G401 (cell line): ENCODE measurements at places on chromosomes 1 and 21.

DNA sequence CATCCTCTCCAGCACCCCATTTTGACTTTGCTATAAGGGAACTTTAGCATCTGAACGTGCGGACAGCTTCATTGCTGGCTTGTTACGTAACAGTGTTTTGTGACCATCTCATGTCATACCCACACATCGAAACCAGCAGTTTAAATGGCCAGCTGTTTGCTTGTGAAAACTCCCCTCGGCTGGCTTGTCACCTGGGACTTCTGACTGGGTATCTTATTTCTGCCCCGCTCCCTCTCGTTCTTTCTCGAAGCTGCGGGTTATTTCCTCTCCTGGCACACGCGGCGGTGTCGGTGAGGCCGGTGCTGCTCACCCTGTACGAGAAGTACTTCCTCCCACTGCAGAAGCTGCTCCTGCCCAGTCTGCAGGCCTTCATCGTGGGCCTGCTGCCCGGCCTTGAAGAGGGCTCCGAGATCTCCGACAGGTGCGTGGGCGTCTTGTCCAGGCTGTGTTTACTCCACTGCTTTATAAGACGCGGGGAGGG, 43.5 kb downstream of the DOP1B start:
- DNase-seq, result no peak

- DNase-seq, result no peak
Observed at GRCh38 chr1:14238472-14239307, 359.8 kb upstream of the KAZN start.

- no peak for DNase-seq
Observed at GRCh38 chr1:84686223-84686622, 4.0 kb downstream of the SSX2IP start.

DNA sequence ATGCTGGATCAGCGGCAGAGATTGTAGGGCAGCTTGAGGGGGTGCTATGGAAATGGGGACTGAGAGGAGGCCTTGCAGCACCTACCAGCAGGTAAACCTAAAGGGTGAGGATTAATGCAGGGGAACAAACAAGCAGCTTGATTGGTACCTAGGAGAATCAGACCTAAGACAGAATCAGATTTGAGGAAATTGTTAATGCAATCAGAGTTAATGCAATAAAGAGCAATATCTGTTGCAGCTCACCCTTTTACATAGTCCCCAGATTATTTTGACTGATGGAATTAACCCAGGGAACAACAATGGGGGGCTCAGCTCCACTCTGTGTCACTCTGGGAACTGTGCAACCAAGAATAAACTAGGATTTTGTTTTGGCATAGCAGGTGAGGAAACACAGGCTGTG, 64.5 kb downstream of the ZC3H11B start:
- no peak for DNase-seq

- no peak for DNase-seq
Observed at GRCh38 chr1:192595299-192595698, 19.7 kb downstream of the RGS1 start.

- DNase-seq, result no peak
Observed at GRCh38 chr1:110688514-110688913, 13.8 kb upstream of the KCNA3 start.

GRCh38 chr1:119102051-119102450, 38.4 kb downstream of the WARS2 start:
- no peak for DNase-seq

- no peak for DNase-seq
Observed at GRCh38 chr1:76477156-76477555, 390.1 kb upstream of the ST6GALNAC5 start.

GRCh38 chr1:26372039-26372438, 511 bp downstream of the ZNF683 start:
- DNase-seq, result no peak

- DNase-seq, result no peak
Observed at GRCh38 chr1:238191170-238191569, 300.4 kb upstream of the ZP4 start.

GRCh38 chr1:32266921-32267591, 16.0 kb downstream of the LCK start:
- DNase-seq, result no peak

GRCh38 chr1:111852261-111852721, 96.6 kb downstream of the DDX20 start:
- DNase-seq, result peak; percentile 61

DNA sequence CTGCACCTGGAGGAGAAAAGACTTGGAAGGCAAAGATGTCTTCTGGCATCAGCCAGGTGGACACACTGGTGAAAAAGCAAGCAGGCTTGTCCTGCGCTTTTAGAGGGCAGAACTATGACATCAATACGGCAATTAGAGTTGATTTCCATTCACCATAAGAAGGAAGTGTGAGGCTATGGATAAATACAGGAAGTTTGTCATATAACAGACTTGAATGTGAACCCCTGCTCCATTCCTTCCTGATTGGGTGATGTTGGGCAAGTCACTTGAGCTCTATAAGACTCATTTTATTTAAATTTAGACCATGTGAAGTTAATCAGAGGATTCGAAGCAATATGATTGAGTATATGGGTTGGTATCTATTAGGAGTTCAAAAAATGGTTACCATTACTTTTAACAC, 137.8 kb downstream of the PLPP3 start:
- DNase-seq, result no peak

DNA sequence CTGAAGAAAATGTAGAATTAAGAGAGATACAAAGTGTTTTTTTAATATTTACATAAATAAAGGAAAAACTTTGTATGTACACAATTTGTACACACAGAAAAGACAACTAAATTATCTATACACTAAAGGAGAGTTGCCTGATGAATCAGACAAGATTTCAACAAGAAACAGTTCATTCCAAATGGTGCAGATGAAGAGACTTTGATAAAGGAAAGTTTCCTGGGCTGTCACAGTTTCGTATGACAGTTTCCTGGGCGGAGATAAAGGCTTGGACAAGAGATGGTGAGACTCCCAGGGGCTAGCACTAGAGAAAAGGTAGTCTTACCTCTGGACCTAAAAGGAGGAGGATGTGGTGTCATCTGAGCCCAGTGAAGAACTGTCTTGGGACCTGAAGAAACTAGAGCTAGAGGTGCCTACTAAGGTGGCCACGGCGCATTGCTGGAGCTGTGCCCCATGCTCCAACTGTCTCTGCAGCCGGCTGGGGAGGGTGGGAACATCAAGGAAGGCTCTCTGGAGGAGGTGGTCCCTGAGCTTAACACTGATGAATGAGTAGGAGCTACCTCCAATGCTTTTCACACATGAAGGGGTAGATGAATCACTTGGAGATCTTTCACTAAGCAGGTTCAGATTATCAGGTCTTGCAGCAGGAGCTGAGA, 32.2 kb downstream of the ETS2 start:
- no peak for DNase-seq

DNA sequence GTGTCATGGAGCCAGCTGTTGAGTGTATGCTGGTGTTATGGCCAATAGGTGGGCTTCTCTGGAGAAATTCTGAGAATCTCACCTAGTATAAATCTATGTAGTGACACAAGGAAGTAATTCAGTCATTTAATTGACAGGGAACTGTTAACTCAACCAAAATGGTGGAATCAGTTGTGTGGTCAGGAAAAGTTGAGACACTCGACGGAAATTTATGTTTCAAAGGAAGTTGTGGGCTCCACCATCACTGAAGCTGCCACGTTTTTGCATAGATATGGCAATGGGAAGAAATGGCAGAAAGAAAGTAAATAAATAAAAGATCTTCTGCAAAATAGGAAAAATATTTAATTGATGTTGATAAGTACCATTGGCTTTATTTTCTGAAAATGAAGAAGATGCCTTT, 84.5 kb downstream of the ATP6V1G3 start:
- DNase-seq, result no peak

- DNase-seq, result peak; percentile 74
Observed at GRCh38 chr1:181128592-181129497, 40.3 kb downstream of the IER5 start.

DNA sequence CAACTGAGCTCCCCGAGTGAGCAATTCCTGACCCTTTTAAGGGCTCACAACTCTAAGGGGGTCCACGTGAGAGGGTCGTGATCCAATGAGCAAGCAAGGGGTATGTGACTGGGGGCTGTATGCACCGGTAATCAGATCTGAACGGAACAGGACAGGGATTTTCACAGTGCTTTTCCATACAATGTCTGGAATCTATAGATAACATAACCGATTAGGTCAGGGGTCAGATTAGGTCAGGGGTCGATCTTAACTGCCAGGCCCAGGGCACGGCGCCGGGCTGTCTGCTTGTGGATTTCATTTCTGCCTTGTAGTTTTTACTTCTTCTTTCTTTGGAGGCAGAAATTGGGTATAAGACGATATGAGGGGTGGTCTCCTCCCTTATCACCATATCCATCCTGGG, 30.7 kb upstream of the OPRD1 start:
- no peak for DNase-seq

GRCh38 chr1:29474274-29475244, 238.2 kb downstream of the PTPRU start:
- DNase-seq, result no peak

- DNase-seq, result no peak
Observed at GRCh38 chr1:64378826-64379225, 91.1 kb upstream of the CACHD1 start.

- DNase-seq, result no peak
Observed at GRCh38 chr1:220891224-220892085, 12.2 kb downstream of the HLX start.

DNA sequence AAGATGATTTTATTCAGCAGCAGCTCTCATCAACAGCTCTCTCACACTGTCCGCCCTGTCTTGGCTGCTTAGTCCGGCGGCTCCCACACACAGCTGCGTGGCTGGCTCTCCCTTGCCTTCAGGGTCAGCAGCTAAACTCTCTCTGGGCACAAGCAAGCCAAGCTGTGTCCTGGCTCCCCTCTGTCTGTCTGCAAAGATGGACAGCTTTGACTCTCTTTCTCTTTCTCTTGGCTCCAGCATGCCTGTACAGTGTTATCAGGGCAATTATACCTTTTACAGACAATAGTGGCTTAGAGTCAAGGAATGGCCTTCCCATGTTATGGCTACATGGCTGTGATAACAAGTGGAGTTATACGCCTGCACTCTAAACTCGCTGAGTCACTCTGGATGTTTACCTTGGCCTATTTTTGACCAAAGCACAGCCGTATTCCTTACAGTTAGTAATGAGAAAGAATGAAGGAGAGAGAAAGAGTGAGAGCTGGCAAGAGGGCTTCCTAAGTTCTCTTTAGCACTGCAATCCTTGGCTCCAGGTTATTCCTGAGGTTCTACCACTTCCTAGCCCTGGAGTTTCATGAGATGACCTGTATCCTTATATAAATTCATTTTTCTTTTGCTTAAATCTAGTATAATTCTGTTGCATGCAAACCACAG, 59.9 kb upstream of the ZSWIM5 start:
- DNase-seq, result no peak

- DNase-seq, result peak; percentile 46
Observed at GRCh38 chr1:205365945-205366463, 9.3 kb upstream of the KLHDC8A start.

DNA sequence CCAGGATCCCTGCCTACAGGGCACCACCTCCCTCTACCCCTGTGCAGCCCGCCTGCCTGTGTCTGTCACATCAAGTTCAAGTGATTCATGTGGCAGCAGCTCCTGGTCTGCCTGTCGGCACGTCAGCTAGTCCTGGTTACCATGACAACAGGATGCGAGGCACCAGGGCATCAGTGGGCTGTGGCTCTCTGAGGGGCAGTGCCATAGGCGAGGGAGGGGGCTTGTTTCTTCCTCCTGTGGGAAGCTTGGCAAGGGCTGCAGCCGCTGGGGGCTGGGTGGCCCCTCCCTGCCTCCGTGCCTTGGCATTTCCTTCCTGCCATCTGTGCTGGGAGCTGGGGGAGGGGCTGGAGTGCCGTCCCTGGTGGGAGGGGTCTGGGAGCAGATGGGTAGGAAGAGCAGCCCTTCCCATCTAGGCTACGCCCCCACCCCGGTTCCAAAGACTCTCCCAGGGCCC, 43.1 kb downstream of the FOXO6 start:
- DNase-seq, result peak; percentile 72

GRCh38 chr1:176157995-176158394, 49.1 kb downstream of the COP1 start:
- no peak for DNase-seq

DNA sequence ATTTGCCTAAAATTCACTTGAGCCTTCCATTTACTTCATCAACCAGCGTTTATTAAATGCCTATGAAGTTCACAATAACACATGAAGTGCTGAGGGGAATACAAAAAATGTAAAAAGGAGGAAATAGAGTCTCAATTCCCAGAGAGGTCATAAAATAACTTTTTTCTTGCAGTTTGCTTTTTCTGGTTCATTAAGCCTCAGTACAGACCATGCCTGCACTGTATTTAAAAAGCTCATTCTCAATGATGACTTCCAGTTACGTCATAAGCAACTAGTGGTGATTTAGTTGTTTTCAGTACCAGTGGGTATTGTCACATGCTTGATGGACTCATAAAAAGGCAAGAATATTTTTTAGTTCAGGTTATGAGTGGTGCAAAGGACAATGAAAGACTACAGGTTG, 160.1 kb upstream of the UBE2U start:
- DNase-seq, result no peak

- peak; percentile 56 for DNase-seq
Observed at GRCh38 chr1:211476200-211476849, 15.6 kb downstream of the RD3 start.

DNA sequence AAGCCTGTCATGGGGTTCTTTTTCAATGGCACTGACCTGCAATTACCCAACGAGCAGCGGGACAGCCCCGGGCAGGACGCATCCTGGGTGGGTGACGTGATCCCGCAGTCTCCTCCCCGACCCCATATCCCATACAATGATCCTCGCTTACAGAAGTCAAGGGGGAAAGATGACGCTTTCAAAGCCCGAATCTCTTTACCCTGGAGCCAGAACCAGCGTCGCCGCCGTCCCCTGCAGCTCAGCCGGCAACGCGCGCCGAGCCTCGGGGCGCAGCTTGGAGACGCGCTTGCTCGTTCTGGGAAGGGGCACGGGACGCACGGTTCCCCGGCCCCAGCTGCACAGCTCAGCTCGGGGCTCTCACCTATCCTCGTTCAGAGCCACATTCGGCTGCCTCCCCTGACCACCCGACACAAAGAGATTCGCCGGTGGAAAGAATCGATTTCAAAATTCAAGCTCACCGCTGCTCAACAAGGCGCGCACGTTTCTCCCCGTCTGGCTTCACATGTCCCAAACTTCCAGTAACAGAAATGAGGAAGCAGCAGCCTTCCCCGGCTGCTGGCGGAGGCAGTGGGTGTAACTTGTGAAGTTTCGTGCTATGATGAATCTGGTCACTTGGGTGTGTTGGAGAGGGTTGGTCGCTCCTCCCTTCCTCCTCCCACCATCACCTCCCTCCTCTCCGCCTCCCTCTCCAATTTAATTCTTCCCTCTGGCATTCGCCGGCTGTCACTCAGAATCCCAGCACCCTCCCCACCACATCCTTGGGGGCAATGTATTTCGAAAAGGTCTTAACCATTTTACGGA, at the start of gene TIAM1:
Gene TIAM1, minus strand, starts transcription at position 582 of the 801 bp plus-strand sequence. CDS start 77,289 bp downstream, outside the sequence.
- DNase-seq, result peak; percentile 95

GRCh38 chr1:158819461-158820443, 11.4 kb upstream of the MNDA start:
- DNase-seq, result no peak
